ENCODE measurements at places on chromosomes 5 and 9.

DNA sequence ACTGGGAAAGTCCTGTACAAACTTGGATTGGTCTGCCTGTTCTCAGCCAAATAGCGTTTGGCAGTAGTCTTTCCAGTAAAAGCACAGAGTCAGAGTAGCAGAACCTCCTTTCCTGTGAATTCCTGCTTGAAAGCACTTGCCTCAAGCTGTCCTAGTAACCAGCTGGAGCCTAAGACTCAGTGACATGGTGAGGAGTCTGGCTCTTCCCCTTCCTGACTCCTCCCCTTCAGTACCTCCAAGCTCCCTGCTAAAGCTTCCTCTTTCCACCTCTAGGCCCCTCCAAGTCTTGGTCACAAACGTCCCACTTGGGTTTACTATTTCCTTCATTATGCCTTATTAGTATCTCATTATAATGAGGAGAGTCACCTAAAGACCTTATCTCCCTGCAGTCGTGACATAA is 21.4 kb upstream of the FAM81B start:
- DNase-seq: no peak

DNA sequence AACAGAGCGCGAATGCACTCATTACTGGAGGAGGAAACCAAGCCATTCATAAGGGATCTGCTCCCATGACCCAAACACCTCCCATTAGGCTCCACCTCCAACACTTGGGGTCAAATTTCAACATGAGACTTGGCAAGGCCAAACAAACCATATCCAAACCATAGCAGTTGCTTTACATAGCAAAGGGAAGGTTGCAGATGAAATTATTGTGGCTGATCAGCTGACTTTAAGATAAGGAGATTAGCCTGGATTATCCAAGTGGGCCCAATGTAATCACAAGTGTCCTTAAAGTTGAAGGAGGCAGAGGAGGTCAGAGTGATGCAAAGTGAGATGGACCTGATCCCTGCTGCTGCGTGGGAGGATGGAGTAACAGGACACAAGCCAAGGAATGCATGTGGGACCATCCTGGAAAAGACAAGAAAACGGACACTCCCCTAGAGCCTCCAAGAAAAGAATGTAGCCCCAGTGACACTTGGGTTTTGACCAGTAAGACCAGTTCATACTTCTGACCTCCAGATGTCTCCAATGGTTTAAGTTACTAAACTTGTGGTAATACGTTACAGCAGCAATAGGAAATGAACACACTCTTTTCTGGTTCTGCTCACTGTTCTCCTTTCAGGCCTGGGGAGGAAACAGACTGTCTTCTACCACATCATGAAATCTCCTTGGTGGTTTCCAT is 167.3 kb downstream of the GNAQ start:
- DNase-seq: no peak

DNA sequence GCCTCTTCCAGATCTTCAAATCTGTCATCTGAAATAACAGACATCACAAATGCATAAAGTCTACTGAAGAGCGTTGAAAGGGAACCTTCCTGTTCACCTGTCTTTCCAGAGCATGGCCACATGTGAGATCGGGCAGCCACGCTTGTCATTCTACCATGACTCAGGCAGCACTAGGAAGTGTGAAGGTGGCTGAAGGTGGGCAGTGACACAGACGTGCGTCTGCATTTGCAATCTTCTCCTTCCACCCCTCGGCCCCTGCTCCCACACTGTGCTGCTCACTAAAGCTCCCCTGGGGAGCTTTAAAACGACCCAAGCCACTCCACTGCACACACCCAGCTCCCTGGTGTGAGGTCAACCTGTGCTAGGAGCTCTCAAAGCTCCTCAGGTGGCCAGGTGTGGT is 2.5 kb downstream of the ENTR1 start:
- no peak for DNase-seq

GRCh38 chr5:34053133-34053532 is 10.1 kb upstream of the C1QTNF3 start:
- no peak for DNase-seq

DNA sequence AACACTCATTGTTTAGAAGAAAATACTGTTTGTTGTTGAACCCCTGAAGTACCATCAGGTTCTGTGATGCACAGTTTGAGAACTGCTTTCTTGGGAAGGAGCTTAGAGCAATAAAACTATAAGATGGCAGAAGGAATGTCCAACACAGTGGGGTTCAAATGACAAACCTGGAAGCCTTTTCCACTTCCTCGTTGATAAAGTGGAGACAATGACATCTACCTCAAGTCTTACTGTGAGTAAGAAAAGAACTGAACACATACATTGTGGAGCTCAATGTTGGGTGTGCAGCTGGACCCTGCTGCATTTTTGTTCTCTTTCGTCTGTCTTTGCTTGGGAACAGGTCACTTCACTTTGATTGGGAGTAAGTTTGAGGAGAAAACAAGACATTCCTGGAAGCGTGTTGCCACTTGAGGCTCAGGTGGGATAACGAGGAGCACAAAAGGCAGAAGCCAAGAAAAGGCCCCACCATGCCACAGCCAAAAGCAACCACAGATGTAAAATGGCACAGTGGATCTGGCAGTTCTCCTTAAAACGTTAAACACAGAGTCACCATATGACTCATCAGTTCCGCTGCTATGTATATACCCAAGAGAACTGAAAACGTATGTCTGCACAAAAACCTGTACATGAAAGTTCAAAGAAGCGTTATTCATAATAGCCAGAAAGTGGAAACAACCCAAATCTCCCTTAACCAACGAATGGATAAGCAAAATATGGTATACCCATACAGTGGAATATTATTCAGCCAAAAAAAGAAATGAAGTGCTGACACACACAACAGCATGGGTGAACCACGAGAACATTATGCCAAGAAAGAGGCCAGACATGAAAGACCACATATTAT is 42.9 kb upstream of the SUB1 start:
- DNase-seq: no peak

DNA sequence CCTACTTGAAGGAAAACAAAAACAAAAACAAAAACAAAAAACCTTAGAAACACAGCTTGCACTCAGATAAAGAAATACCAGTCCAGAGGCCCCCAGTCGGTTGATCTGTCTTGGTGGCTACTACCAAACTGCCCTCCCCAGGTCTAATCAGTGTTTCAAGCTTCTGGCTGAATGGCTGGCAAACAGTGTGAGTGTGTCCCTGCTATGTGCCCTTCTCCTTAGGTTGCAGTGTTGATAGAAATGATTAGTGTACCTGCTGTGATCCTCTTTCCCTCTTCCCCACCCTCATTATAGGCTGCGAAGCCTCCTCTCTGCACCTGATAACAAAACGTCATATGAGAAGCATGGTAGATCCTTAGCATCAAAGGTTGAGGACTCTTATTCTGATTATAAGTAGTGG is 12.8 kb downstream of the NR4A3 start:
- no peak for DNase-seq

DNA sequence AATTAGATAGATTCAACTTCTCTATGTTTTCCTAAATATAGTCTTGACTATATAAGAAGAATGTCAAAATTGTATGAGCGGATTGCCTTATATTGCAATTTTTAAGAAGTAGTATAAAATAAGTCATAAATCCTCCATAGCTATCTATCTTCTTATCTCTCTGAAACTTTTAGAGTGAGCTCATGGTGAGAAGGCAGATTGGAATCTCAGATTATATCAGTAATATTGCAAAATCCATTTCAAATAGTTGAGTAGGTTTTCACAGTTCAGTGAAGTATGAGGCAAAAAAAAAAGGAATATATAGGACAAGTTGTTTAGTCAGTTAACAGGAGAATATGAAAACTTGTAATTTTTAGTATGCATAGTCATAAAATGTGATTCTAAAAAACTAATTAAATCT is 156.4 kb downstream of the FAM174A start:
- no peak for DNase-seq

- no peak for DNase-seq
Measured at GRCh38 chr5:72005671-72006070, 101.6 kb upstream of the MAP1B start.

GRCh38 chr5:159972538-159973362 is 36.2 kb upstream of the TTC1 start:
- DNase-seq: no peak

- no peak for DNase-seq
Measured at GRCh38 chr5:72355706-72356299, 35.6 kb downstream of the PTCD2 start.

GRCh38 chr9:107274096-107274495 is 9.0 kb upstream of the RAD23B start:
- no peak for DNase-seq

- no peak for DNase-seq
Measured at GRCh38 chr5:72074251-72074650, 33.0 kb upstream of the MAP1B start.

GRCh38 chr5:59348189-59348588 is 545.3 kb downstream of the PDE4D start:
- DNase-seq: no peak

DNA sequence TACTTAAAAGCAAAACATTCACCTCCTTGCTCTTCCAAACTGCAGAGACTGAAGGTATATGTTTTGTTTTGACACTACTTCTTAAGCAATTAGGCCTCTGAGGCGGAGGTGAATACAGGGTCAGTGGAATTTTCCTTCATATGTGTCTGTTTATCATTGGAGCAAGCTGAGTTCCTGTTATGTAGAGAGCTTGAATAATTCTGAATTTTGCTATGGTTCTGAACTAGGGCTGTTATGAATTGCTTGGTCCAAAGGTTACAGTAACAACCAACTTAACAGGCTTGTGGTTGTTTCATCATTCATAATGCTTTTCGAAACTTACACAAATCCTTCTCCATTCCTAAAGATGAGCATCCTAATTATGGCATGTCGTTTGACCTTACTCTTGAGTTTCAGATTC is 444.6 kb upstream of the MEF2C start:
- DNase-seq: no peak
